Activated T-helper 1 cell treated with Interleukin-2 at 50 U/mL for 16 hours (primary cell): ENCODE measurements at places on chromosomes 1 and 21.

GRCh38 chr1:11273595-11274234 is 717 bp downstream of the UBIAD1 start:
- no peak for DNase-seq

- DNase-seq, result no peak
Measured at GRCh38 chr1:30984991-30985503, 76.5 kb upstream of the SDC3 start.

GRCh38 chr1:167713330-167714081 is 8.3 kb upstream of the MPZL1 start:
- DNase-seq, result no peak

GRCh38 chr1:3381901-3382300 is 72.6 kb upstream of the ARHGEF16 start:
- no peak for DNase-seq

DNA sequence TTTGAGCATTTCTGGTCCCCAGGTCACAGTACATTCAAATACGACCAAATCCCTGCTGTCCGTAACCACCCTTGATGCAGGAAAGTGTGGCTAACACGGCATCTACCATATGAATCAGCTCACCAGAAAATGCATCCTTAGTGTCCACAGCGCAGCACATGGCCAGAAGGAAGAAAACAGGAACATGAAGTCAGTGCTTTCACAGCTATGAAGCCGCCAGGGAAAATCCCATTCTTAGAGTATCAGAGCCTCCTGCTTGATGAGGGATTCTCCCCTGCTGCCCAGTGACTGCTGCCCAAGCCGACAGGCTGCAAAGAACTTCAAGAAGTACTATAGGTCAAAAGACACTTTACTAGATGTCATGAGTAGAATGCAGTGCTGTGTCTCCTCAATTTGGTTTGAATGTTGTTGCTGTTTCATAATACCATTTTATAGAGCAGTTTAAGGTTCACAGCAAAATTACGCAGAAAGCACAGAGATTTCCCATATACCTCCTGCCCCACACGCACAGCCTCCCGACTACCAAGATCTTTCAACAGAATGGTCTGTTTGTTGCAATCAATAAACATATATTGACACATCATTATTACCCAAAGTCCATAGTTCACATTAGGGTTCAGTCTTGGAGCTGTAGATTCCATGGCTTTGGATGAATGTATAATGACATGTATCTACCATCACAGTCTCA is 14.5 kb downstream of the TIAM1 start:
- no peak for DNase-seq

DNA sequence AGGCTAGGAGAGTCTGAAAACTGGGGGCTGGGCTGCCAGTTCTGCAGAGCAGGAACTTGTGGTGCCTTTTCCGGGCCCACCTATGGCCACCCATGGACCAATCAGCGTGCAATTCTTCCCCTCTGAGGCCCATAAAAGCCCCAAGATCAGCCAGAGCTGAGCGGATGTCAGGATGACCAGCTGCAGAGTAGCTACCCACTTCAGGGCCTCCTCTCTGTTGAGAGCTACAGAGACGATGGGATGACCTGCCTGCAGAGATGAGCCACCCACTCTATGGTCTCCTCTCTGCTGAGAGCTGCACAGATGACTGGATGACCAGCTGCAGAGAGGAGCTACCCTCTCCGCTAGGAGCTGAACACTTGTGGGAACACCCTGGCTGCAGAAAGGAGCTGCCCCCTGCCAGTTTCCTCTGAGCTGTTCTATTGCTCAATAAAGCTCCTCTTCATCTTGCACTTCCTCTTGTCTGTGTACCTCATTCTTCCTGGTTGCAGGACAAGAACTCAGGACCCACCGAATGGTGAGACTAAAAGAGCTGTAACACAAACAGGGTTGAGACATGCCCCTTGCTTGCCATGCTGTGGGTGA is 12.8 kb upstream of the AADACL4 start:
- DNase-seq, result no peak

DNA sequence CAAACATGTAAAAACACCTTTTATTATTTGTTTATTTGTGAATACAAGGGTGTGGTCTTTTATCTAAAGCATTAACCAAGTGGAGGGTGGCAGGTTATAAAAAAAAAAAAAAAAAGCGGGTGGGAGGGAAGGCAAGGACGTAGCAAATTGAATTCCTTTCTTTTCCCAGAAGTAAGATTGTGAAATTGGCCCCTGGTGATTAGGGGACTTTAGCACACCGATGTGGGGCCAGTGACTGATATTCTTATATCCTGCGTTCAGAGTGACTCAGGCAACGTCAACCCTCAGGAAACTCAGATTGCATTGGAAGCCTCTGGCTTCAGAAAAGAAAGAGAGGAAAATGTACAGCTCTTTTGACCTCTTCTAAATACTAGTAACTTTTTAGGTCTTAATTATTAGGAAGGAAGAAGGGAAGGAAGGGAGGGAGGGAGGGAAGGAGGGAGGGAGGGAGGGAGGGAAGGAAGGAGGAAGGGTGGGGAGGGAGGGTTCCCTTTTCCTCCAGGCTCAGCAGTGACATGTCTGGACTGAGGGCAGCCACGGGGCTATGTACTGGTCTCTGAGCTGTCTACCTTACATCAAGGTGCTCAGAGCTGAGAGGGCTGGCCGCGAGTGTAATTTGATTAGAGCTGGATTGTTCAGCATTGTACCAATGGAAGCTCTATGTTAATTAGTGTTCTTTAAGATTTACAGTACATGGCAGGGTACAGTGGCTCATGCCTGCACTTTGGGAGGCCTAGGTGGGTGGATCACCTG is 30.2 kb downstream of the EVA1C start:
- DNase-seq, result no peak

GRCh38 chr21:46227811-46228344 is 696 bp downstream of the LSS start:
- DNase-seq, result no peak

DNA sequence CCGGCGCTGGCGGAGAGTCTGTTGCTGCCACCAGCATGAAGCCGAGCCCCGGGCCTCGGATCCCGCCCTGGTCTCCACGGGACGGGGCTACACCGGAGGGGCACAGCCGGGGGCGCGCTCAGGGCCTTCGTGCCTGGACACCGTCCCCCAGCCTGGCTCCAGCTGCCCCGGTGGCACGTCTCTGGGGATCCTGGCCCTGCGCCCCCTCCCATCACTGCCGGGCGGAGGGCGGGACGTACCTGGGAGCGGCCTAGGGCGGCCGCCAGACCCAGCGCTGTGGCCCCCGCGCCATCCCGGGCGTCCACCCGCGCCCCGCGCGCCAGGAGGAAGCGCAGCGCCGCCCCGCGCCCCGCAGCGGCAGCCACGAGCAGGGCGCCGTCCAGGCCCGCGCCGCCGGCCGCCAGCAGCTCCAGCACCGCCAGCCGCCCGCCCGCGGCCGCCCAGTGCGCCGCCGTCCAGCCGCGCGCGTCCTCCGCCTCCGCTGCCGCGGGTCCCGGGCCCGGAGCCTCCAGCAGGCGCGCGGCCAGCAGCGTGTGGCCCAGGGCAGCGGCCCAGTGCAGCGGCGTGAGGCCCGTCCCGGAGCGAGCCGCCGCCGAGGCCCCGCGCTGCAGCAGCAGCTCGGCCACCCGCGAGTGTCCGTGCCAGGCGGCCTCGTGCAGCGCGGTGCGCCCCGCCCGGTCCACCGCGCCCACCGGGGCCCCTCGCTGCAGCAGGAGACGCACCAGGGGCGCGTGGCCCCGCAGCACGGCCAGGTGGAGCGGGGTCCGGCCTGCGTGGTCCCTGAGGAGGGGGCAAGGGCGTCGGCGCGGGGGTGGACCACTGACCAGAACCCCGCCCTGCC is 1.0 kb downstream of the ANKRD65 start:
- DNase-seq, result no peak

GRCh38 chr21:45319461-45320211 is 31.9 kb upstream of the POFUT2 start:
- no peak for DNase-seq

- DNase-seq, result no peak
Measured at GRCh38 chr1:94001397-94002045, 92.3 kb upstream of the GCLM start.

- no peak for DNase-seq
Measured at GRCh38 chr21:35045542-35046262, 3.4 kb downstream of the RUNX1 start.

- DNase-seq, result no peak
Measured at GRCh38 chr1:179120736-179121135, 38.9 kb downstream of the TOR3A start.

GRCh38 chr1:216815260-216816131 is 92.3 kb upstream of the ESRRG start:
- no peak for DNase-seq

DNA sequence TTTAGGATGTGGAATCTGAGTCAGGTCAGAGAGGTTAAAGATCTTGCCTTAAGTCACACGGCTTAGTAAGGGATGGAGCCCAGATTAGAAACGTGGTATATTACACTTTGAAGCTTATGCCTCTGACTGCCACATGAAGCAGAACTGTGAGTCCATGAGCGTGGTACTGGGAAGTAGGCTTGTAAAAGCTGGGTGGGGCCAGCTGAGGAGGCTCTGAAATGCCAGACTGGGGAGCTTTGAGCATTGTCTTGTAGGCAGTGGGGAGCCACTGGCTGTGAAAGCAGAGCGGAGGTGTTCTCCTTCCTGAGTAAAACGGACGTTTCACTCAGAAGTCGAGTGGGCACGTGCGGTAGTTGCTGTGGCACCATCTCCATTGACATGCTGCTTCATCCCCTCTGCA is 72.6 kb upstream of the USP24 start:
- DNase-seq, result no peak

- DNase-seq, result no peak
Measured at GRCh38 chr1:220326578-220326977, 54.3 kb upstream of the RAB3GAP2 start.

DNA sequence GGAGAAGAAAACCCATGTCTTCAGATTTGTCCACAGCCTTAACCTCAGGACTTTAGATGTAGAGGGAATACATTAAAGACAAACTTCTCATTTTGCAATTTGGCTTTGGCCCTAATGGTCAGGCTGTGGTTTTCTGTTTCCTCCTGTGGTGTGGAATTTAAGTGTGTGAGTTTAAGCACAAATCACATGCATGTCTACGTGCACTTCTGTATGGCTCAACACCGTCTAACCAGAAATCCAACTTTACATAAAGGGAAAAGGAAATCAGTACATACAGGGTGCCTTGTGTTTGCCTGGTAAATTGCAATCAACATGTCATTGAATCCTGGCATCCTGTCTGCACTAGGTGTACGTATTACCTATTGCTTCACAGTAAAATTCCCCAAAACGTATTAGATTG is 1.2 kb upstream of the ZNF124 start:
- no peak for DNase-seq

DNA sequence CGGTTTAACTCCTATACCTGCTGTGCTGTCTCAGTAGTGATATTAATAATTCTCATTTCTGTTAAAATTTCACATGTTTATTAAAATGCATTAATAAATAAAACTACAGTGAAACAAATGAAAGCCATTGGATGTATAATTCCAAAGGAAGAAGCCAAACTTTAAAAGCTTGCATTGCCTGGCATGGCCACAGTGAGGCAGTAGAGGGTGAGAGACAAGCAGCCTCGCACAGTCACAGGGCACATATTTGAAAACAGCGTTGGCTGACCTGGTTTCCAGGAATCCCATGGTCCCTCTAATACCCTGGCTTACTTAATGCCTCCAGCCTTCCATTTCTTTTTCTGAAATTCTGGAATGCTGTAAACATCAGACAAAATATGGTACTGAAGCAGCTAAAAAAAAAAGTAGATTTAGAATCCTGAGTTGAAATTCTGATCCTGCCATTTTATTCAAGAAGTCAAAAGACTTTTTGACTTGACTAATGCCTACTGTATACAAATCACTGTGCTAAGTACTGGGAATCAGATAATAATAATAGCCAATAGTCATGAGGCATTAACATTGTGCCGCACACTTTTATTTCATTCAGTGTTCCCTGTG is 6.7 kb upstream of the RNASEL start:
- peak; percentile 25 for DNase-seq

- no peak for DNase-seq
Measured at GRCh38 chr21:45130324-45130774, 56.0 kb downstream of the ADARB1 start.

GRCh38 chr1:184072376-184072775 is 20.8 kb downstream of the TSEN15 start:
- DNase-seq, result no peak

DNA sequence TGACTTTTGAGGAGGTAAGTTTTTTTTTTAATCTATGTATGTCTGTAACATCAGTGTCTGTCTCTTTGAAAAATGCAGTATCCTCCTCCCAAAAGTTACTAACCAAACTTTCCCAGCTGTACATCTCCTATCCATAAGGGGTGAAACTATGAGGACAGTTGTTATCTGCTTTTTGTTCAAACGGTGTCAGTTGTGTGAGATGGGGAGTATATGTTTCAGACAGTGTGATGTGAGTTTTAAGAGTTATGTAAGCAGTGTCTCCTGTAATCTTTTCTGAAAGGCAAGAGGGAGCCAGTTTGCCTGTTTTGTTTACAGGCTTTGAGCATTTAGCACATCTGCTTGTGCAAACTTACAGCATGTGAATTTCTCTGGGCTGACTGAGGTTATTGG is 34.8 kb upstream of the CACYBP start:
- DNase-seq, result no peak

GRCh38 chr1:35377555-35377954 is 109.0 kb downstream of the ZMYM4 start:
- no peak for DNase-seq

- no peak for DNase-seq
Measured at GRCh38 chr1:52253421-52253820, 111.5 kb downstream of the ZFYVE9 start.

DNA sequence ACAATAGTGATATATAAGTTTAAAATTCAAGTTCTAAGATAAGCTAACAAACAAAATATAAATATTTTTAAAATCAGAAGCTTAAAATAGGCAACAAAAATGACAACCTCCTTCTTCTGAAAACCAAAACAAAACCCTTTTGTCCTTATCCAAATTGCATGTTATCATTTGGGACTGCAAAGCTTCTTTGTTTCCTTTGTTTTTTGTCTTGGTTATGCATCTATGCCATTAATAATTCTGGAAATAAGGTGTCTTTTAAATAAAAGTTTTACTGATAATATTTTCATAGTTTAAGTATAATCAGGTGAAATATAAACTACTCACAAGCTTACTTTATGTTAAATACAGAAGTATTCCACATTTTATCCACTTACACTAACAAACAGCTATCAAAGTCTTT is 20.5 kb downstream of the ADSS2 start:
- no peak for DNase-seq

DNA sequence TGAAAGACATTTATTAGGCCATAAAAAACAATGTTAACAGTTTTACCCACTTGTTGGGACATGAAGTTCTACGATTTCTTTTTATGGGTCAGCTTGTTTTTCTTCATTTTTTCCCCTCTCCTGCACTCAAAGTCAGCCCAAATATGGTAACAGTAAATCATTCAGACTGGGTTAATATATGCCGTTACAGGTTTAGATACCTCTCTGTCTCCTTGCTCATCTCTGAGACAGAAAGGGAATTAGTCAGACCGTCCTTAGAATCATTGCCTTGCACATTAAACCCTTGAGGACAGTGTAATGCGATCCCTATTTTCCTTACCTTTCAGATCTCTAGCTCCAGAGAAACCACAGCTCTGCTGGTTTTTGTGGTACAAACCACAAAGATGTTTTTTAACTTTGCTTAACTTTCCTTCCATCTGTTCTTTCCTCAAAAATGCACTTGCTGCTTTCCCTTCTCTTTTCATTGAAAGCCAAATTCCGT is 613.3 kb downstream of the PLPP3 start:
- no peak for DNase-seq
